Ecto neural progenitor cell (in vitro differentiated cells): ENCODE measurements at places on chromosomes 16 and 17.

DNA sequence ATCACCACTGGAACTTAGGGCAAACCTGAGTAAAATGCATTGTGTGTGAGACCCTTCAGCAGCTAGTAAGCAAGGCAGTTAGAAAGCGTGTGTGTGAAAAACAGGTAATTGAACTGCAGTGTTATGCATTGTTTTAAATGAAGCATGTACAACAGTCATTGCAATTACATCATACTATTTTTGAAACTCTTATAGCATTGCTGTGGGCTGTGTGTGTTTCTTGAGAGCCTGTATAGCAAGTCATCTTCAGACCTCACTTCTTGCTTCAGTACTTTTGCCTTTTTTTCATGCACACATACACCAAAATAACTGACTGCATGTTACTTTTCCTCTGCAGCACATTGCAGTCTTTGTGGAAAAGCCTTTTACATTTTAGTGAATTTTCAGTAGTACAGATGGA, 19.2 kb downstream of the PTRH2 start:
- no peak for DNase-seq

- DNase-seq: no peak
These were observed 752 bp downstream of the TBC1D24 start for GRCh38 chr16:2475413-2476344.

GRCh38 chr16:80993307-80993706, 13.4 kb downstream of the CMC2 start:
- no peak for DNase-seq

DNA sequence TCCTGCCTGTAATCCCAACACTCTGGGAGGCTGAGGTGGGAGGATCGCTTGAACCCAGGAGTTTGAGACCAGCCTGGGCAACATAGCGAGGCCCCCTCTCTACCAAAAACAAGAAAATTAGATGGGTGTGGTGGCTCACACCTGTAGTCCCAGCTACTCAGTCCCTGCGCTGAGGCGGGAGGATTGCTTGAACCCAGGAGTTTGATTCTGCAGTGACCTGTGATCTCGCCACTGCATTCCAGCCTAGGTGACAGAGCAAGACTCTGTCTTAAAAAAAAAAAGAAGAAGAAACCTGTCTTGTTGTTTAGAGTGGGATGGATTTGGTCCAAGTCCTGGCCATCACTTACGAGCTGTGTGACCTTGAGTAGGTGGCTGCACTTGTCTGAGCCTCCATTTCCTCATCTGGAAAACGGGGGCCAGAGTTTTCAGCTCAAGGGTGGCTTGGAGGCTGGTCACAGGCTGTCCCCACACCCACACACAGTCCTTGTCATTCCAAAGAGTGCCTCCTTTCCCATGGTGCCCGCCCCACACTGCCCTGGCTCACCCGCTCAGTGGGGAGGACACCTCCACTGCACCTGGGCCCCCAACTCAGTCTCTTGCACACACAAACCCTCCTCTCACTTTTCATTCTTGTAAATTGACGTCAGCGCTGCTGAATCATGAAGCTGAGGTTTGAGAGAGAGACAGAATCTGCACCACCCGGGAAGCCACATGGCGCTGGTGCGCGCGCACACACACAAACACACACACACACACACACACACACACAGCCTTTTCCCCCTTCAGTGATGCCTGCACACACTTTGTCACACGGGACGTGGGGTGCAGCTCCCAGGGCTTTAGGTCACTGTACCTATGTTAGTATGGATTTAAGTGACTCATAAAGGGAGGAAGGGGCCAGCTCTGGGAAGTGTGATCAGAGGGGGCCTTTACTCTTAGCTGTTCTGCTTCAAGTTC, 4.2 kb downstream of the SOCS1 start:
- DNase-seq: no peak

GRCh38 chr17:19003543-19004420, 782 bp downstream of the FAM83G start:
- DNase-seq: peak; percentile 85

DNA sequence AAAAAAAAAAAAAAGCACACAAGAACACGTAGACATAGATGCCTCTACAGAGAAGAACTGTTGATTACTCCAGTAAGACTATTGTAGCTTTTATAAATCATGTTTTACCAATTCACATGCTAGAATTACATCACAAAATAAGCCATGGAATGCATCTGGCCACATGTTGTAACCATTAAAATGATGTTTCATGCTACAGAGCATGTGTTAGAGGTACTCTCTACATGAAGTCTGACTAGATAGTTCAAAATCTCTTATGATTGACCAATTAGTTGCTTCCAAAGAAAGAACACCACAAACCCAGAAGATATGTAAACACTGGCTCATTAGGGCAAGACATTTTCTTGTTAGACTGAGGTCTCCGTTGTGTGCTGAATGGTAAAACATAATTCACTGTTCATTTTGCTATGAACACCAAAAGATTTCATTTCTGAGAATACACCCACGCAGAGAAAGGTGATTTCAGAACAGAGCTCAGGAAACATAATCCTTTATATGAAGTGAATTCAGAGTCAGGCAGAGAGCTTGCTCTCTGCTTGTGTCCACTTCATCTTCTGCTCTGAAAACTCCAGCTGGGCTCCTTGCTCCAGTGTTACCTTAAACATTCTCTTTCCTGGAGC, 411.4 kb upstream of the SOX9 start:
- no peak for DNase-seq

DNA sequence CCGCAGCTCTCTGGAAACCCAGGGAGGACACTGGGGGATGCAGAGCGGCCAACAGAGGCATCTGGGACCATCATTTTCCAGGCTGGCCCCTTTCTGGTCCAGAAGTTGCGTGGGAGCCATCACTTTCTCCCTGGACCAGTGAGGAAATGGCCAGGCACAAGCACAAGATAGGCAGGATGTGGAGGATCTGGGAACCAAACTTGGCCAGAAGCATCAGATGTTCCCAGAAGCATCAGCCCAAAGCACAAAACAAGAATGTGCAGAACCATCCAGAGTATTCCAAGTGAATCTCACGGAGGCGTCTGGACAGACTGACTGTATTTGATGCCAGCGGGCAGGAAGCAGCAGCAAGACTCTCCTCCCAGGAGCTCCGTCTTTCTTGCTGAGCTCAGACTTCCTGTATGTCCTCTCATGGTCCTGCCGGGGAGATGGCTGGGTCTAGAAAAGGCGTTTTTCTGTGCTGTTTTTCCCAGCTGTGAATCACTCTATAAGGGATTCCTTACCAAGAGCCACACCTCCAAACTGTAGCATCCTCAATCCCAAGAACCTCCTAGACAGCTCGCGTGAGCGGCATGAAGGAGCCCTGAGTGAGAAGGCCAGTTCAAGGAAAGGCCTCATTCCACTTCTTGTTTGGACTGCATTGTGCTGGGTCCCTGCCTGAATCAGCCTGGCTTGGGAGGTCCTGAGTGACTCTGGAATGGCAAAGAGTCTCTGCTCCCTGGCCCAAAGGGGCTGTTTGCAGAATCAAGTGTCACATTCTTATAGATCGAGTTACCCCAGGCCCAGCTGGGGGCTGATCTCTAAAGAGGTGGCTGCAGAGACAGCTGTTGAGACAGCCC, 49.5 kb upstream of the MTSS2 start:
- no peak for DNase-seq

GRCh38 chr16:9869776-9870175, 312.5 kb downstream of the GRIN2A start:
- DNase-seq: no peak

- DNase-seq: no peak
These were observed 16.5 kb downstream of the YPEL2 start for GRCh38 chr17:59347975-59348391.

GRCh38 chr16:48317026-48317425, 68.2 kb downstream of the SIAH1 start:
- no peak for DNase-seq

- no peak for DNase-seq
These were observed 65.5 kb downstream of the PIGL start for GRCh38 chr17:16282522-16282921.

DNA sequence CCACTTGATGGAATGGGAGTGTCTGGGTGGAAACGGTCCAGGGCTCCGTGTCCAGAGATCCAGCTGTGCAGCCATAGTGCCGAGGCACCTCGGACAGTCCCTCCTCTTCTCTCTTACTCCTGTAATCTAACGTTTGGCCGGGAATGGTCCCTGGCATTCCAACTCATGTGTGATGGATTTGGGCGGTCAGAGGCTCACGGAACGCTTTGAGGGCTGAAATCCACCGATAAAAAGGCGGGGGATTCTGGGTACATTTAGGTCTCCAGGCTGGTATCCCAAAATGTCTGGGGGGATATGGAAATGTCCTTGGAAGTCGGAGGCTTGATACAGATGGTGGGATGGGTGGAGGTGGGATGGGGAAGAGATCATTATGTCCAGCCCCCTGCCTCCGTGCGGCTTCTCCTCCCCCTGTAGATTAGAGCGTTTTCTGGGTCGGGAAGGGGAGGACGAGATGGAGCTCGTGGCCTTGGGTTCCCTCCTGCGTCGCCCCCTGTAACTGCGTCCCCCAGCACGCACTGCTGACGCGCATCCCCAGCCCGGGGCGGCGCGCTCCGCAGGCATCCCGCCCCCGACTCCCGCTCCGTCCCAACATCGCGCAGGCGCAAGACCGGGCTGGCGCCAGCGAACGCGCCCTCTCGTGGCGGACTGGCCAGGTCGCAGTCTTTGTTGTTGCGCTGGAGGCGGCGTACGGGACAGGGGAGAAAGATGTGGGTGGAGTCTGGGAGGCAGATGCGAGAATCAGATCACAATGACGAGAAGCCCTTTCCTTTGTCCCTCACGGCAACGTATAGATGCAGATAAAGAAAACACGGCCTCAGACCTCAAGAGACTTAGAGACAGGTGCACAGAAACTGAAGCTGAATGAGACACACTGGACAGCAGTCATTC, 4.5 kb upstream of the SGCA start:
- DNase-seq: peak; percentile 99

DNA sequence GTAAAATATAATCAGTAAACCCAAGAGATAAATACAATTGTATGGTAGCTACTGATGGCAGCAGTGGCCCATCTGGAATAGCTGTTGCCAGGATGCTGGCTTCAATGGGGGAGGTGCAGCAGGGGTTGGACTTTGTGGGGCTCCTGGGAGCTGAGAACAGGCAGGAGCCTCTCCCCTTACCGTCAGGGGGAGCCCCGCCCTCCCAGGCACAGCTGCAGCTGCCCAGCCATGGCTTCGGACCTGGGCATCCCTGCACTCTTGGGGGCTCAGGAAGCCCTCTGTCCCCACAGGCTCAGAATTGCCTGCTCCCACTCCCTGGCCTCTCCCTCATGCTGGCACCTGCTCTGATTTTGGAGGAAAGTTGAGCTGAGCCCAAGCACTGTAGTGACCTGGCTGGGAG, 741.1 kb downstream of the CDH11 start:
- no peak for DNase-seq

GRCh38 chr16:66678337-66678736, 18.2 kb downstream of the CMTM4 start:
- no peak for DNase-seq

DNA sequence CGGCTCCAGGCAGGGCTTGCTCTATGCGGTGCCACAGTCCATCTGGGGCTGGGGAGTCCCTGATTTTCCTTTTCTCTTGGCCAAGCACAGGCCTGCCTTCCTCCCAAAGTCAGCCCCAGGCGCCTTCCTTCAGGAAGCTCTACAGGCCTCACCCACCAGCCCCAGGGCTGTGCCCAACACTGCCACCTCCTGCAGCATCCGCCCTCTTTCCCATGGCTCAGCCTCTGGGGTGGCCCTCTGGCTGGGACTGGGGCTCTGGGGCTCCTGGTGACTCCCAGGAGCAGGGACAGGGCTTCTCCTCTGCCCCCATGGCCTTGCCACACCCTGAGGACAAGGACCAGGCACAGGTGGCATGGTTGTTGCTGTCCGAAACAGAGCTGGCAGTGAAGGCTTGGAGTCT, 817 bp downstream of the ITGB4 start:
- no peak for DNase-seq

- no peak for DNase-seq
These were observed 2.5 kb downstream of the GRIN2C start for GRCh38 chr17:74857191-74857590.

- no peak for DNase-seq
These were observed 18.3 kb upstream of the RPTOR start for GRCh38 chr17:80526116-80526910.

GRCh38 chr16:28158136-28158535, 53.6 kb downstream of the XPO6 start:
- no peak for DNase-seq

GRCh38 chr17:38867968-38868816, 1.7 kb upstream of the LASP1 start:
- DNase-seq: no peak

GRCh38 chr16:24883714-24884151, 38.0 kb downstream of the SLC5A11 start:
- DNase-seq: no peak

- no peak for DNase-seq
These were observed 7.2 kb upstream of the TBKBP1 start for GRCh38 chr17:47686664-47687327.

DNA sequence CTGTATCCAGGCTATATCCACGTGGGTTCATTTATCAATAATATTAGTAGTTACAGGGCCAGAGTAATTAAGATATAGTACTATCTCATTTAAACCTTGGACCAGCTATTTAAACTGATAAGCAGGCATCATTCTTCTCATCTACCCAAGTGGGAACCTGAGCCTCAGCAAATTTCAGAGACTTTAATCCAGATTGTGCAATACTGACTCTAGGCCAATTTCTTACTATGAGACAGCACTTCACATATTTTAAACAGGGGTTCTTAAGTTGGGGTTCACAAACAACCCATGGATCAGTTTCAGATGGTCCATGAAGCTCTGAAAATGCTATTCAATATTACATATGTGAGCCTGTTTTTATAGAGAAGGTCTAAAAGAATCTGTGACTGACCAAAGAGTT, 302.7 kb upstream of the PSMD7 start:
- no peak for DNase-seq

- peak; percentile 9 for DNase-seq
These were observed 86.2 kb downstream of the OR1D5 start for GRCh38 chr17:2977157-2977556.

DNA sequence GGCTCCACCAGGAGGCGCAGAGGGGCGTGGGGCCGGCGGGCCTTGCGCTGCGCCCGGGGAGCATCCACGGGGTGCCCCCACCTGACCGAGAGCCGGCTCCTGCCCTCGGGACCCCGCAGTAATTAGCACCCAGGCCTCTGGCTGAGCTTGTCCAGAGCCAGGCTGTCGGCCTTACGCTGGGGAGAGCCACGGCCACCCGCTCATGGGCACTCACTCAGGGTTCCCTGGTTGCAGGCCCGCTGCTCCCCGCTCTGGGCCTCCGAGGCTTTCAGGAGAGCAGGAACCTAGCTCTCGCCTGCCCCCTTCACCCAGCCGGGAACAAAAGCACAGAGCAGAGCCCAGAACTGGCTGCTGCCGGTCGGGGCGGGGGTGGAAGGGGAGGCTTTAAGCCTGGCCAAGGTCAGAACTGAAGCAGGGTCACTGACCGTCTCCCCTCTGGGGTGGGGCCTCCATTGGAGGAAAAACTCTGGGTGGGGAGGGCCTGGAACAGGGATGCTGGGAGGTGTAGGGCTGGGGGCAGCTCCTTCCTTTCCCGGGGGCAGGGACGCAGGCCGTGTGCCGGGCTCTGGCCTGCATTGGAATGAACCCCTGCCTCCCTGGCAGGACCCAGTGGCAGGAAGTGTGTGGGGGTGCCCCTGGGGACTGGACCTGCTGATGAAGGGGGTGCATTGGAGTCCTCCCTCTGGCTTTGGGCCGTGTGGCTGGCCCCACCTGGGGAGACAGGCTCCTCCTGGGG, 12.3 kb downstream of the GLIS2 start:
- DNase-seq: peak; percentile 88
